Hepatocyte (in vitro differentiated cells): ENCODE measurements at places on chromosomes 7 and 10. TPM values are rescaled to one million over a fixed set of nuclear protein-coding genes. Genes with fewer than 3 reads are reported as not detected.

DNA sequence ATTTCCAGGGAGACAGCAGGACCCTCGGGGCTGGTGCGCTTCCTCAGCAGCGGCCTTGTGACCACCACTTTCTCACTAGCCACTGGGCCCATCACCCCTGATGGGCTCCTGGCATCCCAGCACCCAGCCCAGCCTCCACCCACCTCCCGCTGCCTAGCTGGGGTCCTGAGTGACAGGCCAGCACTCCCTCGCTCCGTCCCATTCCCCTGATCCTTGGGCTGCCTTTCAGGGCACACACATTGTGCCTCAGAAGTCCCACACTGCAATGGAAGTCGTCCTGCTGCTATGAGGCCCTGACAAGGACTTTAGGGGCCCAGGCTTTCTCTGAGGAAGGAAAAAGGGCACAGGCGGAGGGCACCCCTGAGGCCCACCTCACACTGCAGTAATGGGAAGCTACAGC, 12.4 kb downstream of the CAMK2B start:
- DNase-seq, result no peak

DNA sequence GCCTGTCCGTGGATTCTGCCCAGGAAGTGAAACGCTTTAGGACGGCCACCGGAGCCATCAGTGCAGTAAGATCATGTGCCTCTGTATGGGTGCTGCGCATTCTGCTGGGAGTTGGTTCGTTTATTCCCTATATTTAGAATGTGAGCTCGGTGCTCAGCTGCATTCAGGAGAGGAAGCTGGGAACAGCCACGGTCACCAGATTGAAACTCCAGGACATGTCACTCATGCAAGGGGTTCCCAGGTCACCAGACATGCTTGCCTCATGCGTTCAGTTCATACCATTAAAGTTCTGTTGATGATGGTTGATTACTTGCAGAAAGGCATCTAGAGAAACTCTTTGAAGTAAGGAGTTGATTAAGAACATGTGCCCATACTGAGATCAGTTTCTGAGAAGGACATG, 78.1 kb downstream of the TRRAP start:
- DNase-seq, result no peak

DNA sequence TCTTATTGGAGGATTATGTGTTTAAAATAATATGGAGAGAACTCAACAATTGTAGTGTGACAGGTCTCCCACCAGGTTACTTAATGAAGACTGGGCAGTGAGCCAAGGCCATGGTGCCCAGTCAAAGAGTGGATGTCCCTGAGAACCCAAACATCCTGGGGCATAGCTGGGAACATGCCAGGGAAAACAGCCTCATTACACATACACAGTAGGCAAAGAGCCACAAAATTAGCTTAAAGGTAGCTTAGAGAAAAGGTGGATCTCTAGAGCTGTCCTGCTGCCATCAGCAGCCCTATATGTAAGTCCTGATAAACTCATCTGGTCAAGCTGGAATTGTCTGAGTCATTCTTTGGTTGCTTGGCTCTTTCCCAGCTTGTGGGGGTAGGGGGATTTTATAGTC, 287.8 kb downstream of the PHF14 start:
- DNase-seq, result peak; percentile 34

DNA sequence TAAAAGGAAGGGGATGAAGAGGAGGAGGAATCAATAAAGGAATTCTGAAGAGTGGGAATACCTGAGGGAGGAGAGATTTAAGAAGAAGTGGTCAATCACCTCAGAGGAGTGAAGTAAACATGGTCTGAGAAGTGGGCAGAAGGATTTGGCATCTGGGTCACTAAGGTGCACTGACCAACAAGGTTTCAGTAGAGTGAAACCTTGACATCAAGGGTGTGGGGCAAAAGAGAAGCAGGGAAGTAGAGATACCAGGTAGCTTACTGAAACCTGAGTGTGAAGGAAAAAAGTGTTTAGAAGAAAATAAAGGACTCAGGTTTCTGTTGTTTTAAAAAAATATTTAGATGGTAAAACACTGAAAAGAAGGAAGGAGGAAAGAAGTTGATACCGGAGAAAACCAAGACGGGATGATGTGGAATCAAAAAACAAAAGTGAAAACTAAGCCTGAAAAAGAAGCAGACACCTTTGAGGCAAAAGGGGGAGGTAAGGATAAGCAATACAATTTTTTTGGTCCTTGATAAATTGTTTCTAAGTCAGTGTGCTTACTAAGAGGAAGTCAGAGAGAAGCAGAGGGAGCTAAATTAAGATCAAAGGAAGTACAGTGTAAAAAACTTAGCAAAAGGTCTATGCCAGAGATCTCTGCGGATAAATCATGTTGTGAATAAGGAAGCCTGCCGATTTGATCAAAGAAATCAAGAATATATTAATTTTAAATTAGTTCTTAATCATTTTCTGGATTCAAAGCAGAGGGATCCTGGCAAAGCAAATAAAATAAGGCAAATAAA, 137.2 kb upstream of the GPR22 start:
- no peak for DNase-seq

DNA sequence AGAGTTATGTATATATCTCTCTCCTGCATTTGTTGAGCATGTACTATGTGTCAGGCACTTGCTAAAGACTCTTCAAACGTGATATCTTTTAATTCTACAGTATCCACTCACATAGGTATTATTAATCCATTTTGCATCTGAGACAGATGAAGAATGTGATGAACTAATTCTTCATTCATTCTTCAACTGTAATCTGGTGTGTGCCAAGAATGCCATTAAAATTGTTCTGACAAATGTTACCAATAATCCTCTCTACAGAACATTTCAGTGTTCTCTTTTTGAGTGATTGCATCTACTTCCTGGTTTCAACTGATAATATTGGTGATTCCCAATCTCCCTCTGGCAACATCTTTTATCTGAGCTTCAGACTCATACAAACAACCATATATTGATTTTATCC, 18.0 kb upstream of the INHBA start:
- DNase-seq, result no peak

DNA sequence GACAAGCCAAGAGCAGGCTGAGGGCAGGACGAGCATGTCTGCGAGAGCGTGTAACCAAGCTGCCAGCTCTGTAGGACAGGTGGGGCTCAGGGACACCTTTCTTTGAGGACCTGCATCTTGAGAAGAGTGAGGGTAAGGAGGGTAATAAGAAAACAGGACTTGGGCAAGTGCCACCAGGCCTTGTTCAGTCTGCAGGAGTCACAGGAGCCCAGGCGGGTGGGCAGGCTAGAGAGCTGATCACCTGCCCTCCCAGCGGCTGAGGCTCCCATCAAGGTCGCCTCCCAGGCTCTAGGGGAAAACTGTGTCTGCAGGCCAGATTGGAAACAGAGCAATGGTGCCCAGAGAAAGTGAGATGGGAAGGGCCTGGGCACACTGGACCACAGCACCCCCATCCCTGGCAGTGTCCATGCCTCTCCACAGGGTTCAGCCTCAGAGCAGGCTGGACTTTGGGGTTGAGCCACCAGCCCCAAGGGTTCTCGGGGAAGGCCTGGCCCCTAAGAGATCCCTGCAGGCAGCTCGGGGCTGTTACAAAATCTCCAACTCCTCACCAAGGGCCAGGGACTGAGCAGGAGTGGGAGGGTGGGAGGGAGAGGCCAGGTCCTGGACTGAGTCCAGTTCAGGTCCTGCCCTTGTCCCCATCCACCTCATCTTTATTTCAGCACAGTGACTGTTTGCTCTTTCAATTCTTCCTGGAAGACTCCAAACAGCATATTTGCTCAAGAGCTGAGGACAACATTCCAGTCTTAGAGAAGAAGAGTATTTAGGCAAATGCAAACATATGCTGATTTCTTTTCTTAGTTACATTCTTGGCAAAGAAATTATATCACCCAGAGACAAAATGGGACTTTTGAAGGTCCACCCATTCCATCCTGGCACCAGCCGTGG, 161.9 kb downstream of the GRID1 start:
- DNase-seq, result no peak

GRCh38 chr10:20429742-20430141, 467.4 kb downstream of the NEBL start:
- no peak for DNase-seq

- no peak for DNase-seq
Observed at GRCh38 chr7:140069298-140069949, 6.7 kb upstream of the PARP12 start.

GRCh38 chr7:112067632-112068540, 138.3 kb downstream of the DOCK4 start:
- DNase-seq, result no peak

DNA sequence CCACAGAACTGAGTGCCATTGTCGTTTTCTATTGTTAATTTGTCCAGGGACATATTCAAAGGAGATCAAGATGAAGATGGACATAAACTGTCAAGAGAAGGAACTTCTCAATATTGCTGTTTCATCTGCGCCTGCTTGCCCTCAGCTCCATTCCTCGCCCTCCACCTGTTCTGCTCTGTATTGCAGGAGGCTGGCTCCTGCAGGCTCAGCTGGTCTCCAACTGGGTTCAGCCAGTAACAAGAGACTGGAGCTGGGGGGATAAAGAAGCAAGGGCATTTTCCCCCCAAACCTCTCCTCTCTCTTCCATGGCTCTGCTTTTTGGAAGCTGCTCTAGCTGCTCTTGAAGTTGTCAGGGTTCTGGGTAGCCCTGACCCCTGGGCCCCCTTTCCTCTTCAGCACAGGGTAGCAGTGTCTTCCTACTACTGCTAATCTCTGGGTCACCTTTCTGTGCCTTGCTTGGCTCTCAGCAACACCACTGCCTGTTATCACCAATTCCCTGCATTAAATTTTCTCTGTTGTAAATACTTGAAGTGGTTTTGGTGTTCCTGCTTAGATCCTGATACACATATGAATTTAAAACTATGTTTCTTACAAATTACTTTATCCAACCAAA, 149.0 kb upstream of the FGFR2 start:
- DNase-seq, result no peak

DNA sequence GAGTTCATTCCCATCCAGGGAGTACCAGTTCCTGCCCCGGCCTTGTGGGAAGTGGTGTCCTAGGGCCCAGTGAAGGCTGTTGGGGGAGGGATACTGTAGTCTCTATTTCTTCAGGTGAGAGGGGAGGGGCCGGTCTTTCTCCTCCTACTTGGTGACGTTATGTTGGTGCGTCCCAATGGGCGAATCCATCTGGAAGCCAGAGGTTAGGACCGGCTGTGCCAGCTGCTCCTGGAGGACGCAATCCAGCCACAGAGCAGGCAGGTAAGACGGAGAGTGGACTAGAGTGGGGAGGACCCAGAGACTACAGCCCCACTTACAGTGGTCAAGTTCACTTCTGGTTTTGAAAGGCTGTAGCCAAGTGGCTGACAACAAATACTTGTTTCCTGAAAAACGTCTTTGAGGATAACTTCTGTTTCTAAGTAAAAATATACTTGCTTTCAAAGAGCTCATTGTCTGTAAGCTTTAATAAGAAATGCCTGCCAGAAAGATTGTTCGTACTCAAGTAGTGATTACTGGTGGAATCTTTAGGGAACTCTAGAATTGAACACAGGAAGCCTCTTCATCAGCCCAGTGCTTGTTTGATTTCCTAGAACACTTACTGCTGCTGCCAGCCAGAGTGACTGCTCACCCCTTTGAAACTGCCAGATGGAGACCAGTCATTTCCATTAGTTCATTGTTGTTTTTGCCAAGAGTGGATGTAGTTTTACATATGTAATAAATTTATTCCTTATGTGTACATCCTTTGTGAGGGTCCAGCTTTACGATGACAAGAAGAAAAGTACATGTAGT, 25.4 kb downstream of the RBM33 start:
- no peak for DNase-seq

GRCh38 chr7:92242972-92243371, 2.7 kb downstream of the KRIT1 start:
- no peak for DNase-seq

- DNase-seq, result no peak
Observed at GRCh38 chr7:145624618-145625017, 492.0 kb upstream of the CNTNAP2 start.

GRCh38 chr7:125927556-125927955, 997.9 kb upstream of the POT1 start:
- no peak for DNase-seq

DNA sequence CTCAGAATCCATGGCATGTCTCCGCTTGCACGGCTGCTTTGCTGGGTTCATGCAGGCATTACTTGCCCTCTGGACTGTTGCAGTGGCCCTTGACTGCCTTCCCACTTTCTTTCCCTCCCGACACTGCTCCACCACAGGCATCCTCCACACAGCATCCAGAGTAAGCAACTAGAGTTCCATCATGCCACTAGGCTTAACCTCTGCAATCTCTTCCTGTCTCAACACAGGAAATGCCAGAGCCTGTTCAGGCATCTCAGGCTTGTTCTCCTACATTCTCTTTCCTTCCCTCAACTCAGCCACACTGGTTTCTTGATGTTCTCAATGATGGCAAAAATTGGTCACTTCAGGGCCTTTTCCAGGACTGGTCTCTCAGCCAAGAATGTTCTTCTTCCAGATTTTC, 284.5 kb upstream of the KLF6 start:
- no peak for DNase-seq

Gene TMEM273
- total RNA-seq, result 0.27 and 1.2 TPM in 2 replicates

Gene SPDYE9
- total RNA-seq, result 0.07 TPM in 1 of 2 replicates, not detected in the other

Gene C1QL3
- 0.52 and 0.53 TPM in 2 replicates for total RNA-seq

Gene OR13A1
- 0.37 TPM in 1 of 2 replicates, not detected in the other for total RNA-seq

Gene GPR37
- 5.8 and 8.8 TPM in 2 replicates for total RNA-seq

Gene ITGA8
- total RNA-seq, result 16.8 and 17.3 TPM in 2 replicates

Gene BICC1
- total RNA-seq, result 16.4 and 20.4 TPM in 2 replicates

Gene ARID5B
- 55.0 and 56.8 TPM in 2 replicates for total RNA-seq
